Right cardiac atrium (tissue), 5 donors: ENCODE measurements at places on chromosomes 3 and 15. TPM values are rescaled to one million over a fixed set of nuclear protein-coding genes. Genes with fewer than 3 reads are reported as not detected.

The SLMAP gene
- total RNA-seq: 266 TPM

DNA sequence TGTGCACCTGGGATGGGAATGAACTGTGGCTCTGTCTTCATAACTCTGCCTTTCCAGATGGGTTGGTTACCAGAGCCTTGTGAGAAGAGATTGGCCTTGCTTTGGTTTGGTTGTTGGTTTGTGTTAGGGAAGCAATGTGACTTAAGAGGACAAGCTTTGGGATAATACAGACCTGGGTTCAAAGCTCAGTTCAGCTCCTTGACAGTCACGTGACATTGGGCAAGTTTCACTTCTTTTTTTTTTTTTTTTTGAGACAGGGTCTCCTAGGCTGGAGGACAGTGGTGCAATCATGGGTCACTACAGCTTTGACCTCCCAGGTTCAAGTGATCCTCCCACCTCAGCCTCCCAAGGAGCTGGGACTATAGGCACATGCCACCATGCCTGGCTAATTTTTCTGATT lies 42.7 kb downstream of the CORO2B start:
- DNase-seq: no peak

GRCh38 chr3:197959500-197959890 lies 522 bp upstream of the LMLN start:
- no peak for DNase-seq

- no peak for DNase-seq
These were observed 629.2 kb upstream of the ZNF385D start for GRCh38 chr3:22380253-22380652.

DNA sequence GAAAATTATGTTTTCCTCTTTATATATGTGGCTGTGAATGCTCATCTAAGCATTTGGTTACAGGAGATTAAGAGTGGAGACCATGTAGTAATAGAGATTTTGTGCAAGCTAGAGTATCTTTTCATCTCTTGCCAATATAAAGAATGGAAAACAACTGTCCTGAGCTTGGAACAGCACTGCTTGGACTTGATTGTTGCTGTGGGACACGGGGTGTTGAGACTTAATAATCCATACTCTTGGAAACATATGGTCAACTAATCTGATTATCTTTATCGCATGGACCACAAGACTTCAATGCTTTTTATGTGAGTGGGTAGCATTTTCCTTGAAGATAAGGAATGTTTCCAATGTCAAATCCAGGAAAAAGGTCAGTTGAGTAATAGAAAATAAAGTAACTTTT lies 806.3 kb downstream of the DIPK2A start:
- DNase-seq: no peak

DNA sequence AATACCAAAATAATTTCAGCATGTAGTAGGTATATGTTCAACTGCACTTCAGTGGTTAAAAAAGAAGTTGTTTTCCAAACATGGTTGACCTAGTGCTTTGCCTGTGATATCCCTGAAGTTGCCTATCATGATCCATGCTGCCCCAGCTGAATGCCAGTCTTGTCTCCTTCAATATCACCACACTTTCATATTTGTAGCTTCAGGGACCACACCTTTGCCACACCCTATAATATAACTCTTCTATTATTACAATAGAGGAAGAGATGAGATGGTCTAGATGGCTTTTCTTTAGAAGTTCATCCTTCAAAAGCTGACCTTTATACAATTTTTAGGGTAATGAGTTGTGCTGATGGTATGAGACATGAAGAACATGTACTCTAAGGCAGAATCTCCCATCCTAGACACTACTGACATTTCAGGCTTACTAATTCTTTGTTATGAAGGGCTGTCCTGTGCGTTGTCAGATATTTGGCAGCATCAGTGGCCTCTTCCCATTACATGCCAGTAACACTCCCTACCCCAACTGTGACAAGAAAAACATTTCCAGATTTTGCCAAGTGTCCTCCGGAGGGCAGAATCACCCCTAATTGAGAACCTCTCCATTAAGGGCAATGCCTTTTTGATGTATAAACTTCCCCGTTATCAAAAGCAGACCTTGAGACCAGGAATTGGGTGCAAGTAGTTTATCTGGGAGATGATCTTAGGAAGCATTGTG lies 76.2 kb upstream of the PLCL2 start:
- no peak for DNase-seq

- no peak for DNase-seq
These were observed 27.8 kb upstream of the ATP2B2 start for GRCh38 chr3:10532939-10533736.

DNA sequence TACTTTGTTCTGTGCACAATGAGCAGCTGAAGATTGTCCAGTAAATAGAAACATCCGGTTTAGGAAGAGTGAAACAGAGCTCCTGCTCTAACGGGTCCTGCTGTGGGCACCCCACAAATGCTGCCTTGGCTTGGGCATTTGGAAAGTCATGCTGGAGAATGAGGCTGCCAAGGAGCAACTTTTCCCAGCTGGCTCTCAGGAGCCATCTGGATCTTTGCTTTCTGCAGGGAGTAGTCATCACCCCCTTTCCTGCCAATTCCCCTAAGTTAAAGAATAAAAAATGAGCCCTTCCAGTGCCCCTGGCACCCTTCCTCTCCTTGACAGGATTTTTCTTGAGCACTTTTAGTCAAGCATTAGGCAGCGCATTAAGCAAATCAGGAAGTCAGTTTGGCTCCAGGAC lies 90.0 kb downstream of the FAM43A start:
- DNase-seq: no peak

DNA sequence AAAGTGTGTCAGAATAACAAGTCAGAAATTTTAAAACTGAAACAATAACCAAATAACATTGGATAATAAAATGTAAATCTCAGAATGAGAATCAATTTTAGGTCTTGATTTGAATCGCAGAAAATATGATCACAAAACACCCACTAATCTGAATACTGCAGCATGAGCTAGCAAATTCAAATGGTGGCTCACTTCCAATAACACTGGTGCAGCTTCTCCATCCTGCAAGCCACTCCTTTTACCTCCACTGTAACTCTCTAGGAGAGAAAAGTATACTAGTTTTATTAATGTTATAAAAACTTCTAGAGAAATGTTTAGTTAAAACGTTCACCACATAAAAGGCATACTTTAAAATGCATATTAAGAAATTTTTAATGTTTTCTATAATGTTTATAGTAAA lies 30.4 kb downstream of the UBE3A start:
- DNase-seq: no peak

- DNase-seq: no peak
These were observed 655 bp upstream of the RAB11A start for GRCh38 chr15:65868546-65869125.
